Stimulated activated CD8-positive, alpha-beta memory T cell treated with anti-CD3 and anti-CD28 coated beads, Interleukin-2, amount 100 ng/mL, for 1 hour (primary cell): ENCODE measurements at places on chromosomes 13 and 19.

DNA sequence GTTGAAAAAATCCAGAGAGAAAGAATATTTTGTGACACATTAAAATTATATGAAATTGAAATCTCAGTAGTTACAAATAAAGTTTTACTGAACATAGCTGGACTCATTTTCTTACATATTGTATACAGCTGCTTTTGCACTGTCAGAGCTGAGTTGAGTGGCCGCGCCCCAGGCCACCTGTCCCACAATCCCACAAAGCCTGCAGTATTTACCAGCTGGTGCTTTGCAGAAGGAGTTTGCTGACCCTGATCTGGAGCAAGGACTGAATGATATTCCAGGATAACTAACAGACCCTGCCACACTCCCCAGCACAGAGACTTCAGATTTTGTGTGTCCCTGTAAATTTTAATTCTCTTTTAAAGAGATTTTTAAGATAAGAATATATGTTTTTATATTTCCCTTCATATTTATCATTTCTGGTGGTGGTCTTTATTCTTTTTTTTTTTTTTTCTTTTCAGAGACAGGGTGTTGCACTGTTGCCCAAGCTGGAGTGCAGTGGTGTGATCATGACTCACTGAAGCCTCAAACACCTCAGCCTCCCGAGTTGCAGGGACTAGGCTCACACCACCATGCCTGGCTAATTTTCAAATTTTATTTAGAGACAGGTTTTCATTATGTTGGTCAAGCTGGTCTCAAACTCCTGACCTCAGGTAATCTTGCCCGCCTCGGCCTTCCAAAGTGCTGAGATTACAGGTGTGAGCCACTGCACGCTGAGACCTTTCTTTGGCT, 48.5 kb downstream of the TDRD12 start:
- DNase-seq, result no peak

DNA sequence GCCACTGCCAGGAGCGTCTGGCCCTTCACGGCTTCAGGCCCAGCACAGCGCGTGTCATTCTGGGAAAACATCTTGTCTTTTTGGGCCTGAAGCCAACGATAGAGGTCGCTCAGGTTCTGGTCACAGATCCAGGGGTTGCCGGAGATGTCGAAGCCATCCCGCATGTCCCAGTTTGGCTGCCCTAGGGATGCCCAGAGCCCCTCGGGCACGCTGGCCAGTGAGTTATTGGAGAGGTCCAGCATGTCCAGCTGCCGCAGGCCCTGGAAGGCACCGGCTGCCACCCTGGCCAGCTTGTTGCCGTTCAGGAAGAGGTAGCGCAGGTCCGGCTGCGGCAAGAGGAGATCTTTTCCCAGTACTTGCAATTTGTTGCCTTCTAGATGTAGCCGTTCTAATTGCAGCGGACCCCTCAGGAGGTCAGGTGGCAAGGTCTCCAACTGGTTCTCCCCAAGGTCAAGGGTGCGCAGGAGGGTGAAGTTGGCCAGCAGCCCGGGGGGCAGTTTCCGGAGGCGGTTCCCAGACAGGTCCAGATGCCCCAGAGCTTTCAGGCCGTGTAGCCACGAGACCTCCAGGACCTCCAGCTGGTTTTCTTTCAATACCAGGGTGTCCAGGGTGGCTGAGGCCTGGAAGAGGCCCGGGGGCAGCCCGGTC, 1.8 kb downstream of the LRG1 start:
- no peak for DNase-seq

DNA sequence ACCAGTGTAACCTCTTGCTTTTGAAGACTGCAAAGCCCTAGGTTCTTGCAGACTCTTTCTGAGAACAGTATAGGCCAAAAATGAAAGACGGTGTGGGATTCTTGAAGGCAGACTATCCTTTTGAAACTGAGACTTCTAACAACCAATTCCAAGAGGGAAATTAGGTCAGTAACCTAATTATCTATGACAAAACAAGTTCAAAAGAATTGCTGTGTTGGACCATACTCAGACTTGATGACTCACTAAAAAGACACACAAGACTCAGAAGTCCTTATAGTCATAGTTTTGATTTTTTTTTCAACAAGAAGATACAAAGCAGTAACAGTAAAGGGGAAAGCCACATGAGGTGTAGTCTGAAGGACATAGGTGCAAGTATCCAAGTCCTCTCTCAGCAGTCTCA, 624.0 kb upstream of the GPC6 start:
- DNase-seq, result no peak

GRCh38 chr19:17103177-17103576, 27.6 kb downstream of the MYO9B start:
- DNase-seq, result no peak

- DNase-seq, result no peak
These were observed 649 bp downstream of the UQCRFS1 start for GRCh38 chr19:29212356-29212647.

- DNase-seq, result no peak
These were observed 429.7 kb downstream of the FGF14 start for GRCh38 chr13:101972191-101972590.
